ENCODE measurements at places on chromosomes 3 and 15. TPM values are rescaled to one million over a fixed set of nuclear protein-coding genes. Genes with fewer than 3 reads are reported as not detected.

GRCh38 chr3:64739971-64740631, 52.3 kb upstream of the ADAMTS9 start:
- DNase-seq = no peak

DNA sequence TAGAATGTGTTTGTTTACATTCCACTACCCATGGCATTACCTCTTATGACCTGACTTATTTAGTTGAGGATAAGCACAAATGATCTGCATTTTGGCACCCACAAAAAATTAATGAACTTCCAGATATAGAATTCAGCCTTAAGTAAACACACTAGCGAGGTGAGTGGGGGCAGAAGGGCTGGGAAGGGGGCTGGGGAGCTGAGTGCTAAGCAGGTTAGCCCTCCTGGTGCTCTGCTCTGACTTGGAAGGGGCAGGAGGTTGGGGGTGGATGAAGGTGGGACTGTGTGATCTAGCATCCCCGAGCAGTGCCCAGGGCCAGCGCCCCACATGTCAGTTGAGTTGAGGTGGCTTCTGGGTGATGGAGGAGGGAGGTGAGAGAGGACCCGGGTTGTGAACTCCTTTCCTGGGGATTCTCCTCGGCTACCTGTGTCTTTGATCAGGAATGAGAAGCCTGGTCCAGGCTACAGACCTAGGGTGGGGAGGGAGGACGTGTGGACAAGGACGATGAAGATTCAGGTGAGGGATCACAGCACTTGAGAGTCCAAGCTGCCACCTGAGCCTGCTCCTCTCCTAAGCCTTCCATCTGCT, 178.6 kb upstream of the SMAD3 start:
- DNase-seq = no peak

DNA sequence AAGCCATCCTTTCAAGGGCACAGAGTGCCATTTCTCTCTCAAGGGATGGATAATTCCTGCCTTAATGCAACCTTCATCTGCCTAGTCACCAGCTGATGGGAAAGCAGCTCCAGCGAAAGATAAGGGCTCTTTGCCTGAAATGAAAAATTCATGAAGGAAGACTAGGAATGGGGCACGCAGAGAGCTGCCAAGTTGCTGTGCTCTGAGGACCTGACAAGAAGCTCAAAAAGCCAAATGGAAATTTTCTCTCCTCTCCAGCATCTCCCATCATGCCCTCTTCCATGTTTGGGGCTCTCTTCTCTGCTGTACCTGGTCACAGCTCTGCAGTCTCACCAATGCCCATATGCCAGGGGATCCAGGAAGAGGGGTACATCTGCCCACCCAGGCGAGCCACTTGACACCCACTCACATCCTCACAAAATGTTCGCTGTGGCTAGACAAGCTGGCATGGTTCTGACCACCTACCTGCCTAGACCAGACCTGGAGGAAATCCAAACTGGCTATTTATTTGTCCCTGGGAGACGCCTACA, 29.3 kb upstream of the ABHD2 start:
- DNase-seq = no peak

- DNase-seq = peak; percentile 47
These were observed 3.1 kb upstream of the CFAP20DC start for GRCh38 chr3:59052803-59053411.

DNA sequence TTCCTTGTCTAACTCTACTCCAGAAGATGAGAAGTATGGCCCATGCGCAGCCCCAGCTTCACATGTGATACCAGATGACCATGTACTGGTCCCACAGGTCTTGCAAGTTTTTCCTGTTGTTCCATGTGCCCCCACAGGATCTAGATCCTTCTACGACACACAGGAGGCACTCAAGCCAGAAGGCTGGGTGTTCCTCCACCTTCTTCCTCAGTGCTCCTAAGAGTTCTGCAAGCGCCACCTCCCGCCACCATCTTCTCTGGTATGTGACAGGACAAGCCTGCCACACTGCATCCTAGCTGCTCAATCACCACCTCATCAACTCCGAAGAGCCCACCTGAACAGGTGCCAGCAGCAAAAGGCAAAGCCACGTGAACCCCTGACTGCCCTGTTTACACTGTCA, 43.1 kb downstream of the XXYLT1 start:
- no peak for DNase-seq

DNA sequence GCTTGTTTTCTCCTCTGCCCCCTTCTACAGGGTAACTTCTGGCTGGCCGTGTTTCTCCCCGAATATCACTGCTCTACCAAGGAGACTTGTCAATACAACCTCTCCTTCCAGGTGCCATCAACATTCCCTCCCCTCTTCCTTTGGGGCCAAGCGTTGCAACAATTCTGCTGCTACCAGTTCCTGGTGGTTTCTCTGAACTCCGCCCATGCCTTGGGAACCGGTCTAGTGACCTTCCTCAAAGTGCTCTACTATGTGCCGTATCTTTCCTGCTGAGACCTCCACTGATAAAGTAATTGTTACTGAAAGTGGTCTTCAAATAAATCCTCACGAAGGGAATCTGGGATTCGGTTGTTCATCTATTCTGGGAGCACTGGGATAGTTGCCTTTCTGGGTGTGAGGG, 26.2 kb downstream of the PCSK6 start:
- no peak for DNase-seq

GRCh38 chr3:152466784-152467183, 198.1 kb downstream of the MBNL1 start:
- peak; percentile 65 for DNase-seq

DNA sequence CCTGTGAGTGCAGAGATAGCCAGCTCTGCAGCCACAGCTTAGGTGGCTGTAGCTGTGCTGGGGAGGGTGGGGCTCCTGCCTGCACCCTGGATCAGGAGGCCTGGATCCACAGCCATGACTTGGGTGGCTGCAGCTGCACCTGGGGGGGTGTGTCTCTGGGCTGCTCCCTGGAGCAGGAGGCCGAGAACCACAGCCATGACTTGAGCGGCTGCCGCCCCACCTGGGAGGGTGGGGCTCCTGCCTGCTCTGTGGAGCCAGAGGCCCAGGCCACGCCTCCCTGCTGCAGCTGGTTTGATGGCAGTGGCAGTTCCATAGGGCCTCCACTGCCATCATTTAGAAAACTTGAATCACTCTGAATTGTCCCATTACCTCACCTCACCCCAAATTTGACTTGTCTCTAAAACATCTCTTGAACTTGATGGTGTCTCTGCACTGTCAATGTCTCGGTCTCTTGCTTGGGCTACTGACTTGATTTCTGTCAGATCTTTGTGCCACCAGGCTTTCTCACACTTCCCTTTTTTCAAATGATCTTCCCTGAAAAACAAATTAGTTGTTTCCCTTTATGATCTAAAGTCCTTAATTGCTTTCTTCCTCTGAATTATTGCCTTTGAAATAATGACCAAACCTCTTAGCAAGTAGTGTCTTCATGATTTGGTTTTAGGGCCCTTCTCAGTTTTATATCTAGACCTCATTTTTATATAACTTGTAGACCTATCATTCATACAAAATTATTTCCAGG, 313.2 kb upstream of the MME start:
- DNase-seq = no peak

- DNase-seq = peak; percentile 87
These were observed at the start of gene OXTR for GRCh38 chr3:8769088-8769822. Gene OXTR (minus strand): TSS chr3:8769613. CDS start chr3:8768187, 1,426 bp downstream.

Gene PLA2G4D
- total RNA-seq = not detected

DNA sequence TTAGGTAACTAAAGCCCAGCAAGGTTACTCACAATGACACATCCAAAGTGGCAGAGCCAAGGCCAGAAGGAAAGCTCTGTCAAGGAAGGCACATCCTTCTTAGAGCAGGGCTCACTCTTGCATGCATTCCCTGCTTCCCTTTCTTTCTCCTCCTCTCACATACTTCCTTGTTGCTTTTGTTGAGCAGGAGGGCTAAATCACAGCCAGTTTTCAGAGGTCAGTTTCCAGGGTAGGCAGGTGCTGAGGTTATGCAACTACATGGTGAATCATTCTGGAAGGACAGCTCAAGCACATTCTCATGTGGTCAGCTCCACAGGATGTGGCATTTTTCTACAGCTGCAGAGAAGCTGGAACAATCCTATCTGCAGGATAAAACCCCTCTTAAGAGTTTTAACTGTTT, 275.6 kb downstream of the ZNF621 start:
- peak; percentile 5 for DNase-seq

- DNase-seq = no peak
These were observed 98.4 kb upstream of the LINGO1 start for GRCh38 chr15:77731067-77731466.

- DNase-seq = peak; percentile 85
These were observed 40.3 kb downstream of the EIF4E3 start for GRCh38 chr3:71684757-71685386.

GRCh38 chr3:151328298-151328995, 902 bp downstream of the P2RY13 start:
- no peak for DNase-seq

Gene CELF6
- total RNA-seq = 0.21 TPM

Gene ISLR2
- total RNA-seq = not detected

Gene LSM3
- 21.1 TPM for total RNA-seq

DNA sequence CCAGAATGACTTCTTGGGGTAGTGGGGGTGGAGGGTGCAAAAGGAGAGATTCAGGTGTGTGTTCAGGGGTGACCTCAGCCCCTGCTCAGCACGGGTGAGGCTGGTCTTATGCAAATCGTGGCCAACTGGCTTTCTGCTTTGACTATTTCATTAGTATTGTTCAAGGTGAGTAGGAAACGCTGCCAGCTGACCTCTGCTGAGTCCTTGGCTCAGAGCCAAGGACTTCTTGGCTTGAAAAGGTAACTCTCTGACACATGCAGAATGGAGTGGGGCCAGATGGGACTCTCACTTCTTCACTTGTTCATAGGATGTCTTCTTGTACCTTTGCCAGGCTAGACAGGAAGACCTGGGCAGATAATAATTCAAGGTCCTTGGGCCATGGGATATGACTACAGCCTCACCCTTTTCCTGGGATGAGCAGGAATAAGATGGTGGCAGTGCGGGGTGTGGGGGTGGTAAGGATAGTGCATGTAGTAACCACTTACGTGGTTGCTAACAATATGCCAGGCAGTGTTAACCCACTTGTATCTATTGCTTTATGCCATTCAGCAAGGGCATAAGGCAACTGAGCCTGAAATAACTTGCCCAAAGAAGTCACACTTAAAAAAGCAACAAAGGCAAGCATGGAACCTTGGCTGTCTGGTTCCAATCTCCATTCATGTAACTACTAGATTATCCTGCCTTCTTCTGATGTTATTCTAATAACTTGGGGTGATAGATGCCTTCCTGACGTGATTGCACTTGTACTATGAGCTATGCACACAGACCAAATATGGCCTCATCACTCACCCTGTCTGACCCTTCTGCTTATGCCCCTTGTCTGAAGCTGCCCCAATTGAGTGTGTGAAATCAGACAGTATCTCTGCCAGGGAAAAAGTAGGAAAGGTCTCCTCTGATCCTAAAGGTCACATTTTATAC, 193.1 kb downstream of the NR1D2 start:
- DNase-seq = no peak

GRCh38 chr3:64095802-64096201, 72.5 kb upstream of the PSMD6 start:
- no peak for DNase-seq

Gene CLDN18
- total RNA-seq = not detected

DNA sequence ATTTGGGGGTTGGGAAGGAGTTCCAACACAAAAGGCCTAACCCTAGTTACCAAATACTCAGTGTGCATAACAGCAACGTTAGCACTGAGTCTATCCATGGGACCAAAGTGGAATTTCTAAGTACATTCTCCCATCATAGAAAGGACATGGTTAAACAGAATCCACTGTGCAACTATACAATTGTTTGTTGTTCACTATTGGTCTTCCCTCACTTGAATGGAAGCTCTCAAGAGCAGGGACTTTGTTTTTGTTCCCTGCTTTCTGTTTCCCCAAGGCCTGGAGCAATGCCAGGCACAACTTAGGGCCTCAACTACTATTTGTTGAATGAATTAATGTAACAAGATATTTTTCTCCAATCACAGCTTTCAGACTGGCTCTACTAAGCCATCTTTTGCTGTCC, 25.6 kb downstream of the COL8A1 start:
- no peak for DNase-seq

DNA sequence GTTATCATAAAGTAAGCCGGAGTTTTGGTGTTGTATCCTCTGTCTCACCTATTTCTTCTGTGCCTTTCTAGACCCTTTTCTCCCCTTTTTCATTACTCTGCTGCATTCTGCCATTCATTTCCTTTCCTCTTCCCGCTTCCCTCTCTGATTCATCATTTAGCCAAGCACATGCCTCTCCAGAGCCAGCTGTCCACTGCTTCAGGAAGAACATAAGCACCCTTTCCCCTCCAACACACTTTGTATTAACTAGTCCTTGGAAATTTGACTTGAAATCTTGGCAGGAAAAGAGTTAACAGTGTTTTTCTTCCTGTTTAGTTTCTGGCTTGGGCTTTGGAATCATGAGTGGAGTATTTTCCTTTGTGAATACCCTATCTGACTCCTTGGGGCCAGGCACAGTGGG, 9.7 kb downstream of the APH1B start:
- DNase-seq = no peak

DNA sequence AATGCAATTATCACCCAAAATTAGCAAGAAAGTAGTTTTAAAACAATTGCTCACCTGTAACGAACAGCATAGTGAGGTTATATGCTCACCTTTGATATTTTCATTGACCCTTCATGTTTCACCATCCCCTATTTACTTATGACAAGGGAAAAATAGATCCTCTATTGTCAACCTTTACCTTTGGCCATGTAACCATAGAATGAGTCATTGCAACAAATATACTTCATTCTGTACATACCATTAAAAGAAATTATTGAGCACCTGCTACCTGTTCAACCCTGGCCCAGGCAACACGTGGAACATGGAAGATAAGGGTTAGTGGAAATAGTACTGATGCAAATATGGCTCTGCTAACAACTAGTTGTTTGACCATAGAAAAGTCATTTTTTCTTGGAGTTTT, 20.2 kb downstream of the LSAMP start:
- DNase-seq = no peak

GRCh38 chr3:14256046-14256445, 77.4 kb downstream of the LSM3 start:
- DNase-seq = no peak

- no peak for DNase-seq
These were observed 1138.3 kb downstream of the ROBO2 start for GRCh38 chr3:78178209-78178608.
